Right cardiac atrium (tissue), 5 donors: ENCODE measurements at places on chromosomes 12 and 14. TPM values are rescaled to one million over a fixed set of nuclear protein-coding genes. Genes with fewer than 3 reads are reported as not detected.

The TEX52 gene
- not detected for total RNA-seq

The C1S gene
- 288 TPM for total RNA-seq

The ZC3H10 gene
- 6.7 TPM for total RNA-seq

The DTX3 gene
- total RNA-seq = 37.4 TPM

The RERG gene
- total RNA-seq = 5.1 TPM

The MYH6 gene
- 15,773 TPM for total RNA-seq

The AMIGO2 gene
- 8.7 TPM for total RNA-seq

The HAL gene
- 0.11 TPM for total RNA-seq

The MAGOHB gene
- 17.4 TPM for total RNA-seq

The SMIM41 gene
- not detected for total RNA-seq

The CCDC88C gene
- 5.2 TPM for total RNA-seq

The KRT72 gene
- not detected for total RNA-seq

The SYT1 gene
- not detected for total RNA-seq

The IL22 gene
- not detected for total RNA-seq

The DHRS2 gene
- not detected for total RNA-seq

The NXPH4 gene
- 0.39 TPM for total RNA-seq

The TMEM132D gene
- total RNA-seq = not detected

The TAS2R9 gene
- not detected for total RNA-seq

The AQP6 gene
- not detected for total RNA-seq

The VWF gene
- total RNA-seq = 388 TPM

The AKAP5 gene
- 0.23 TPM for total RNA-seq

The TAS2R42 gene
- total RNA-seq = not detected
